ENCODE measurements at places on chromosomes 12 and 14.

DNA sequence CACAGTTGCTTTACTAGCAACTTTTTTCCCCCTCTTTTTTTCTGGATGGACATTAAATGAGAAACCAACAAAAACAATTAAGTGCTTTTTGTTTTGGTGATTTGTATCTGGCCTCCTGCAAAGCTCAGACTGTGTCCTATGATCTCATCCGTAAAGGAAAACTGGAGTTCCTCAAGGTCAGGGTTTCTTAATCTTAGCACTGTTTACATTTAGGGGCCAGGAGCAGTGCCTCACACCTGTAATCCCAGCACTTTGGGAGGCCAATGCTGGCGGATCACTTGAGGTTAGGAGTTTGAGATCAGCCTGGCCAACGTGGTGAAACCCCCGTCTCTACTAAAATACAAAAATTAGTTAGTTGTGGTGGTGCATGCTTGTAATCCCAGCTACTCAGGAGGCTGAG, 28.0 kb downstream of the ENTPD5 start:
- no peak for DNase-seq

DNA sequence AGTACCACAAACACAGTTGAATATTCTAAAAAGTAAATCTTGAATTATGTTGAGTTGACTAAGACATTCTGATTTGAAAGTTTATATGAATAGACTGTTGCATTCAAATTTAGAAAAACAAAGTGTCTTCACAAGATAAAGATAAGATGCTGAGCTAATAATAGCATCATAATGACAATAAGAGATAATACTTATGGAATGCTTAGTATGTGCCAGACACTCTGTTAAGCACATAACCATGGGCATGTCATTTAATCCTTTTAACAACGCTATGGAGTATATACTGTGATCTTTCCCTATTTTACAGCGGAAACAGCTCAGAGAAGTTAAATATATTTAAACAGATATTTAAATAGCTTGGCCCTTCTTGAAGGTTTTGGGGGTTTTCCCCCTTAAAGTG, 163.4 kb downstream of the SRGAP1 start:
- DNase-seq, result no peak

DNA sequence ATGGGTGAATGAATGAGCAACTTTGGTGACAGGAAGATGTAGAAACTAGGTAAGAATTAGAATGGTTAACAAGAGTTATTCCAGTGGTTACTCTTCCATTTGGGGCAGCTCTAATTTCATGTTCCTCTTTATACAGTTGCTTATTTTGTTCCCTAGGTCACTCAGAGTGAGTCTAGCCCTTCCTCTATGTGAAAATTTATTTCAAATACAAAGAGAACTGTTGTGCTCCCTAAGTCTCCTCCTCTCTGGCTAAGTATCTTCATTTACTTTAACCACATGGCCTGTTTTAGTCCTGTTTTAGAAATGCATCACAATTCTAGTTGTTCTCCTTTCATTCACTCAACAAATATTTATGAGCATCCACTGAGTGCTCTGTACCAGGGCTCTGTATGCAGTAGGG, 51.1 kb upstream of the HIF1A start:
- no peak for DNase-seq

GRCh38 chr14:61636779-61637178, 58.5 kb upstream of the HIF1A start:
- no peak for DNase-seq

DNA sequence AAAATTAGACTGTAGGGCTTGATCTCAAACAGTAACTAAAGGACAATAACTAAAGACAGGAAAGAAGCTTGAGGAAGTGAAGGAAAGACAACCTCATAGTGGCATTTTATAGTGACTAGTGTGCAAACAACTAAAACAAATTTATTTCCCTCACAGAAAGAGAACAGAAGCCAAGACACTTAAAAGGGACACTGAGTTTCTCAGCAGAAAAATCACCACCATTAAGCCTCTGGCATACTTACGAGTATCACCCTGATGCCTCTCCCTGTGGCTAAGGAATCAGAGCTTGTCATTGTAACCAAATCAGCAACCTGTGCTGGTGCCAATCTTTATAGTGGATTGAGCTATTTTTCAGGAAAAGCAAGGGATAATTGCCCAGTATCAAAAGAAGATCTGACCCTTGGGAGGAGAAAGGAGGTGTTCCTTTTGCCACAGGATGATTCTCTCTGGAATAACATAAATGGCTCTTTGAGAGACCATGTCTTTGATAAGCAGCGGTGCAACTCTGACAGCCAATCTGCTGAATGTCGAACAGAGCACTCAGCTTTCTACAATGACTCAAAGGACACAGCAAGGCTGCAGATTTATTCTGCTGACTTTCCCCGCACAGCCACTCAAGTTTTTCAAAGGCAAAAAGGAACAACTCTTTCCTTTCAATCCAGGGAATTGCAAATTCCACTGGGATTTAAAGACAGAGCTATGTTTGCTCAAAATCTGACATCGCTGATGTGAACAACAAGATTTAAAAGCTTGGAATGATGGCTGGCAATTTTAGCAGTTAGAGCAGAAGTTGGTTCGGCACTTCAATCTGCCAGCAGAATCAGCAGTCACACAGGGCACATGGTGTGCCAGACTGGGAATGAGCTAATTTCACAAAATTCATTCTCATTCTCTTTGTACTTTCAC, 34.6 kb downstream of the ATF7 start:
- no peak for DNase-seq

DNA sequence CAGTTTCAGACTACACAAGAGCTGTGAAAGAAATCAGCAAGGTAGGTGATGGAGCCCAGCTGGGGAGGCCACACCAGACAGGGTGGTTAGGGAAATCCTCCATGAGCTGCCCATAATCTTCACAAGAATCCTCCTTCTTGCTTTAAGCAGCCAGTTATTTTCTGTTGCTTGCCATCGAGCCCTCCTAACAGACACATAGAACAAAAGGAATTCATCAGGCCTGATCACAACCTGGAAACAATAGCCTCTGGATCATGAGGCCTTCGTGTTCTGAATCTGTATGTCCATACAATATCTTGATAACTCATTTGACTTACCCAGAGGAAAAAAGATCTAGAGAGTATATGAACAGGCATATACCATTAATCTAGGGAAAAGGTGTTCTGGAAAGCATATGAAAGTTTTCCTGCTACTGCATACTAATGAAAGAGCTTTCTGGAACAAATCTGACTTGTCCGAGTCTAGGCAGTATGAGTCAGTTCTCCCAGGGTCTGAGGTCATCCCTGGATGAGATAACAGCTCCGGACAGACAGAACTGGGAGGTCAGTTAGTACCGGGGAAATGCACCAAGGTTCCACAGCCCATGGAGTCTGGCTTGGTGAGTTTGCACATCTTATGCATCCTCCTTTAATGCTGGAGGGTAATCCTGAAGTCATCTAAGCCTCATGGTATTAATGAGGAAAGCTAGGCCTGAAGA, 52.8 kb upstream of the ELK3 start:
- DNase-seq, result no peak

Data from epithelial cell of prostate (primary cell).